ENCODE measurements at places on chromosomes 1 and 21.

DNA sequence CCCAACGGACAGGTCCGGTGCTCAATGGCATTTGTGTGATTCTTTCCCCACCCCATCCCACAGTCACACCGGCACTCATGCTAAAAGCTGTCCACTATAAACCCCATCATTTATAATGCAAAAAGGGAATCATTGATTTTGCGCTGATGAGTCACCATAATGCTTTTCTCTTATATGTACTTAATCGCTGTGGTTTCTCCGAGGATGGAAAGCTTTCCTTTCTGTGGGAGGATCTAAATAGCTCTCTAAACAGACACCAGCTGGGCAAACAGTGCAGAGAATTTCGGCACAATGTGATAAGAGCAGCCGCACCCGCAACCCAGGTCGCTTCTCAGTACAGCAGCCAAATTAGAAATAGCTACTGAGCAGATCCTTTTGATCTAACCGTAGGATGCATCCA is 85.6 kb downstream of the SETD4 start:
- DNase-seq, result no peak

DNA sequence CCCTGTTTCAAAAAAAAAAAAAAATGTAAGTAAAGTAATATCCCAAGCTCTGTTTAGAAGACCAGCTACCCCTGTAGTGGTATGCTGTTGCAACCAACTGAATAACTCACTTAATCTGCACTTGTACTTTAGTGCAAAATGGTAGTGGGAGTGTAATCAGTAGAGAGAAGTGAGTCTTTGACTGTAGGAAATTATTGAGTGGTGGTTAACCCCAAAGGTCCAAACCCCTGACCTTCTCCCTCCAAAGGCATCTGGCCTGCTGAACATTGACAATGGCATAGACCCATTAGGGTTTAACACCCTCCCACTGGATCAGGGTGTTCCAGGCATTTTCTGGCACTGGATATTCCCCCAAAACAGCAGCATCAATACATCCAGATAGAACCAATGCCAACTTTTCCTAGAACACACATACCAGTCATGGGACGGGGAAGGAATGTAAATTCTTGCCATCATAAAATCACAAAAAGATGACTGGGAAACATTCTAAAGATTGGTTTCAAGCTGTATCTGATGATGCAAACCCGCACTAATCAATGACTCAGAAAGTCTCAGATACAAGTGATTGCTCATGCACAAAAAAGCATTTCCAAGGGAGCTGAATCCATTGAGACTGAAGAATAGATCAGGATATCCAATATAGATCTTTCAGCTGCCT is 110.3 kb downstream of the MRPL39 start:
- no peak for DNase-seq

GRCh38 chr1:67517046-67517445 is 86.8 kb upstream of the SERBP1 start:
- DNase-seq, result no peak

DNA sequence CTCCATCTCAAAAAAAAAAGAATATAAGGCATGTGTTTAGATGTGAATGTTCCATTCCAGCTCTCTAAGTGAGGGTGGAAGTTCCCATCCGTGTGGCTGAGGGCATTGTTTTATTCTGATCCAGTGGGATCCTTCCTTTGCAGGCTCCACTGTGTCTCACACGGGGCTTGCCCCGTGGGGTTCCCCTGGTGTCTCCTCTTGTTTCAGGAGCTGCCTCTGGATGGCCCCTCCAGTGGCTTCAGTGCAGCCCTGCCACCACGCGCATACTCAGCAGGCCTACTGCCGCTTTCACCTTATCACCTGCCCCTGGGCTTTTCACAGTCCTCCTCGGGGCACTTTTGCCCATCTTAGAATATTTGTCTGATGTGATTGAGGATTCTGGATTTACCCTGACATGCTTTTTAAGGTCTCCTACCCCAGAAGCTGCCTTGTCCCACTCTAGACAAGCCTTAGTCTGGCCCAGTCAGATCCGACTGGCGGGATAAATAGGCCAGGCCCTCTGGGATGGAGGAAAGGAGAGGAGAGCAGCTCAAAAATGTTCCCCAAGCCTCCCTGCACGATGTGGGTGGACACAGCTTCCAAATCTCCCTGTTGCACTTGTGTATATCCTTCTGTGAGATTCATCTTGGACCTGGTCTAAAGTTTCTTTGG is 55.2 kb downstream of the FAM163A start:
- DNase-seq, result no peak

DNA sequence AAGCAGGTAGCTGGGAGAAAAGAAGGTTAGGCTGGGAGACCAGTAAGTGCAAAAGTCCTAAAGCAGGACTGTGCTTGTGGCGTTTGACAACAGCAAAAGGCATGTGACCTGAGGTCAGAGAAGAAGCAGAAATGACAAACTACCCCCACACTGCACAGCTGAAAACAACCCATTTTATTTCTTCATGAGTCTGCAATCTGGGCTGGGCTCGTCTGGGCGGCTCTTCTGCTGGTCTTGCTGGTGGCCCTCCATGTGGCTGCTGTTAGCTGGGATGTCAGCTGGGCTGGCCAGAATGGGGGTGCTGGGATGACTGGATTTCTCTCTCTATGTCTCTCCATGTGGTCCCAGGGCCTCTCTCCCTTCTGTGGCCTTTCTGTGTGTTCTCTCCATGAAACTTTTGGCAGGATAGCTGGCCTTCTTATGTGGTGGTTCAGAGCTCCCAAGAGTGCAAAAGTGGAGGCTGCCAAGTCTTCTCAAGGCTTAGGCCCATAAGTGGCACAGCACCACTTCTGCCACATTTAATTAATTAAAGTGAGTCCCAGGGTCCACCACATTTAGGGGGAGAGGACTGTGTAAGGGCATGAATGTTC is 128.6 kb downstream of the RIPK4 start:
- DNase-seq, result no peak

- DNase-seq, result peak; percentile 82
Measured at GRCh38 chr1:1630191-1630964, 1.6 kb upstream of the MMP23B start.

- DNase-seq, result no peak
Measured at GRCh38 chr21:26961698-26962097, 5.2 kb downstream of the ADAMTS5 start.

- no peak for DNase-seq
Measured at GRCh38 chr1:241637604-241638003, 2.6 kb downstream of the CHML start.

- DNase-seq, result no peak
Measured at GRCh38 chr1:147169840-147170674, 2.2 kb downstream of the PRKAB2 start.

GRCh38 chr1:157944663-157945280 is 48.7 kb upstream of the KIRREL1 start:
- DNase-seq, result no peak

GRCh38 chr1:2083666-2084065 is 33.5 kb downstream of the PRKCZ start:
- no peak for DNase-seq

GRCh38 chr21:37259426-37259825 is 7.7 kb downstream of the VPS26C start:
- DNase-seq, result no peak

DNA sequence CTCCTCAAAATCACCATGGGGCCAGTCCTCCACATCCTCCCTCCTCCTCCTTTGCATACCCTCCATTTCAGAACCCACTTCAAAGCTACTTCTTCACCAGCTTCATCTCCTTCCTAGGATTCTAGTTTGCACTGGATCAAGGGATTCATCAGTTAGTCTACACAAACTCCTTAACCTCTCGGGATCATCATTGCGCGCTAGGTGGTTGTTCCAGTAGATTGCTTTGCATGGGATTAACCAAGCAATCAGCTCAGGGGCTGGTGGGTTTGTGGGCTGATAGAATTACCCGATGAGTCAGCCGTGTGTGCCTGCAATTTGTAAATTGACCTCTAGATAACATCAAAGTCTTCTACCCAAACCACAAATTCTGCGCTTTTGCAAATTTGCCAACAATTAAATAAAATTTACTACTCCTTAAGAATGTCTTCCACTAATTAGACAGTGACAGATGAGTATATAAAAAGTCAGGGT is 7.7 kb downstream of the KANK4 start:
- no peak for DNase-seq

- no peak for DNase-seq
Measured at GRCh38 chr1:116737855-116738321, 16.3 kb upstream of the CD2 start.

- DNase-seq, result no peak
Measured at GRCh38 chr1:25458541-25459298, 28.0 kb downstream of the MACO1 start.

DNA sequence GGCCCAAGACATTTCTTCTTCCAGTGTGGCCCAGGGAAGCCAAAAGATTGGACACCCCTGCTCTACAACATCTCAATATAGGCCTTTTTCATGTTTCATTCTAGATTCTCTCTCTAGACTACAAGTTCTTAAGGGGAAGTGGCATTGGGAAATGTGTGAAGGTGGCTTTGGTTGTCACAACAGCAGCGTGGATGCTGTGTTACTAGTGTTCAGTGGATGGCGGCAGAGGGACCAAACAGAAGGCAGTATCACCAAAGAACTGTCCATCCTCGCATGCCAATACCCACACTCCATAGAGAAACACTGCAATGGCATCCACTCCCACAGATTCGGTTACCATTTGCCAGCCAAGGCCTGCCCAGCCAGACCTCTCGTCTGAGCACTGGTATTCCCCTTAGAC is 24.3 kb upstream of the IFNAR2 start:
- no peak for DNase-seq

- no peak for DNase-seq
Measured at GRCh38 chr1:40886318-40887011, 24.3 kb upstream of the CITED4 start.

- peak; percentile 58 for DNase-seq
Measured at GRCh38 chr1:205775015-205775716, at the start of gene RAB29. Gene RAB29 (minus strand): TSS chr1:205775482. CDS start chr1:205774956, 526 bp downstream.

GRCh38 chr1:158071138-158071537 is 77.7 kb downstream of the KIRREL1 start:
- DNase-seq, result no peak

- DNase-seq, result peak; percentile 73
Measured at GRCh38 chr21:45596704-45597318, 46.7 kb upstream of the PCBP3 start.

DNA sequence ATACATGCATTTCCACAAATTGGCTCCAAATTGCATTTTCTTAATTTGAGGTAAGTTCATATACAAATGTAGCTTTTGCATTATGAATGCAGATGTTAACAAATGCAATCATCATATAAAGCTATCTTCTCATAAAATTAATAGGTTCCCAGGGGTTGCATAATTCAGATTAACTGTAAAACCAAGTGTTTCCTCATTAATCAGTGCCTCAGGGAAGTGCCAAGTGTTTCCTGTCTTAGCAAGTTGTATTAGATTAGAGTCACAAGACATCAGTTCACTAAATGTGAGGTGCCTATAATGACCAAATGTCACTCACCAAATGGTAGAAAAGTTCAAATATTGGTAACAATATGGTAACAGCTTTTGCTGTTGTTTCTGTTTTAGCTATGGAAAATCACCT is 140.8 kb downstream of the PTGER3 start:
- no peak for DNase-seq

DNA sequence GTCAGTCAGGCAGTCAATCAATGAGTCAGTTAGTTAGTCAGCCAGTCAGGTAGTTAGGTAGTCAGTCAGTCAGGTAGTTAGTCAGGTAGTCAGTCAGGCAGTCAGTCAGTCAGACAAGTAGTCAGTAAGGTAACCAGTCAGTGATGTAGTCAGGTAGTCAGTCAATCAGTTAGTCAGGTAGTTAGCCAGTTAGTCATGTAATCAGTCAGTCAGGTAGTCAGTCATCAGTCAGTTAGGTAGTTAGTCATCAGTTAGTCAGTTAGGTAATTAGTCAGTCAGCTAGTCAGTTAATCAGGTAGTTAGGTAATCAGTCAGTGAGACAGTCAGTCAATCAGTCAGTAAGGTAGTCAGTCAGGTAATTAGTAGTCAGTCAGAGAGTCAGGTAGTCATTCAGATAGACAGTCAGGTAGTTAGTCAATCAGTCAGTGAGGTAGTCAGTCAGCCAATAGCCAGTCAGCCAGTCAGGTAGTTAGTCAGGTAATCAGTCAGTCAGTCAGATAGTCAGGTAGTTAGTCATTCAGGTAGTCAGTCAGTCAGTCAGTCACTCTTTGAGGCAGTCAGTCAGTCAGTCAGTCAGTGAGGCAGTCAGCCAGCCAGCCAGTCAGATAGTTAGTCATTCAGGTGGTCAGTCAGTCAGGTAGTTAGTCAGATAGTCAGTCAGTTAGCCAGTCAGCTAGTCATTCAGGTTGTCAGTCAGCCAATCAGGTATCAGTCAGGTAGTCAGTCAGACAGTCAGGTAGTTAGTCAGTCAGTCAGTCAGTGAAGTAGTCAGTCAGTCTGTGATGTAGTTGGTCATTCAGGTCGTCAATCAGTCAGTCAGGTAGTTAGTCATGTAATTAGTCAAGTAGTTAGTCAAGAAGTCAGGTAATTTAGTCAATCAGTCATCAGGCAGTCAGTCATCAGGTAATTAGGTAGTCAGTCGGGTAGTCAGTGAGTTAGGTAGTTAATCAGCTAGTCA is 15.3 kb downstream of the KRTAP10-1 start:
- DNase-seq, result no peak

GRCh38 chr1:3306583-3307291 is 147.7 kb upstream of the ARHGEF16 start:
- no peak for DNase-seq

- no peak for DNase-seq
Measured at GRCh38 chr1:51776408-51776807, 102.1 kb downstream of the NRDC start.

DNA sequence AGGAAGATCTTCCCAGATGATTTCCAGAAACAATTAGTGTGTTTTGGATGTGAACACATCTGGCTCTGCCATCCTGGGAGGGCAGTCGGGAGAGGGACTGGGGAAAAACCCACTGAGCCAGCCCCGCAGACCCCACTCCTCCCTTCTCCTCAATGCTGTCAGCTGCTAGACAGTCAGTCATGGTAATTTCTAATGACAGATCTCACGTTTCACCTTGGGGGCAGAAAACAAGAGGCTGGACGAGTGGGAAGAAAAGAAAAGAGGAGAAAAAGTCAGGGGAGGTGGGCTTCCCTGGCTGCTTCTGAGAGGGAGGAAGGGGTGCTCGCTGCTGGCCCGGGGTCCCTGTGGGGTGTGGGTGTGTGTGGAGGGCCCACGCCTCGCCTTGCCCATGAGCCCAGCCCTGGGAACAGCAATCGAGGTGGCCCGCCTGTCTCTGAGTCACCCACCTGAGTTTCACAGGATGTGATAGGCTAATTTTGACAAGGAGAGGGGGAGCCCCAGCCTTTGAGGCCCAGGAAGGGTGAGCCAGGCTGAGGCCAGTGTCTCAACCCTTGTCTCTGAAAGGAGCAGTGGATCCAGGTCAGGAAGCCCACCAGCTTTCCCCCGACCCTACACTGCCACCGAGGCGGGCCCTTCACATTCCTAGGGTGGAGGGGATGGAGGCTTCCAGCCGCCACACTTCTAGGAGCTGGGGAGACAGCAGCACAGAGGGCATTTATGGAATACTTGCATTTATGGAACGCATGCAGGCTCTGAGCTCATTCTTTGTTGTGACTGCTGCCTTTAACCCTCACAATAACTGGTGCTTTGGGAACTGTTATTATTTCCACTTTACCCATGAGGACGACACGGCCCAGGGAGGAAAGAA is 49.1 kb upstream of the IFNLR1 start:
- DNase-seq, result no peak
